Glomerular endothelial cell (primary cell): ENCODE measurements at places on chromosomes 3 and 15.

DNA sequence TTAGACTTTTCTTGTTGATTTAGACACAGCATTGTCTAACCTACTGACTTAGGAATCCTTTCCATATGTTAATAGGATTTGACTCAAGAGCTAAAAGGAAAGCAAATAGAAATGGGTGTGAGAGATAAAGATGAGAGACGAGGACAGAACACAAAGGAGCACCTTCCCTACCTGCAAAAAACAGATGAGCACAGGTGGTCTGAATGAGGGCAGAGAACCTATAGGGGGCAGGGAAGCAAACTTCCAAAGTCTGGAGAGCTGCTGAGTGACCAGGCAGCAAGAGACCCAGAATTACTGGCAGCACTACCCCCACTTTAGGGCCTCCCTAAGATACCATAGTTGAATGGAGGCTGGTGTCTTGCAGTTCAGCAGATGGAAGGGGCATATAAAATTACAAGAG lies 98.1 kb upstream of the CTNNB1 start:
- no peak for DNase-seq

GRCh38 chr3:133859381-133860234 lies 36.1 kb downstream of the RAB6B start:
- no peak for DNase-seq

- DNase-seq = no peak
Measured at GRCh38 chr3:4856136-4856535, 123.1 kb upstream of the BHLHE40 start.

GRCh38 chr15:47386459-47386858 lies 330.8 kb upstream of the SEMA6D start:
- DNase-seq = no peak
